ENCODE measurements at places on chromosomes 1 and 21.

DNA sequence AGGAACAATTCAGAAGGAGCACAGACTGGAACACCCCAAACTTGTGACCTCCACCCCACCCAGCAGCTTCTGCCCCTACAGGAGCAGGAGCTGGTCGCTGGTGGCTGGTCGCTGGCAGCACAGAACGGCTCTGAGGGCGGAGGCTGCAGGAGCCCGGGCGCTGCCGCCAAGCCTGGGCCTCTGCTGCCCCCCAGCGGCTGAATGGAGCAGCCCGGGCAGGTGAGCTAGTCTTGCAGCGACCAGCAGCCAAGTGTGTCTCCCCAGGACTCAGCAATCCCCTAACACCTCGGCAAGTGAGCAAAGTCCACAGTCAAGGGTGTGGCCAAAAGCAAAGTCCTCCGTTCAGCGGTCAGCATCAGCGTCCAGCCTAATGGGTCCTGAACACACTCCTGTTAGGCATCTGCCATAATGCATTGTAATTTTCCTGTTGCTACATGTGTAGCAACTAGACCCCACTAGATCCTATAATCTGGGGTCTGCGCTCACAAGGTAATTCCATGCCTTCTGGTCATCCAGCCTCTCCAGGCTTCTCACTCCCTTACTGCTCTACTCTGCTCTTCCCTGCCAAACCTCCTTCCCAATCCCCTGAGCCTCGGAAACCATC lies 12.1 kb upstream of the GJB5 start:
- peak; percentile 63 for DNase-seq

- DNase-seq: no peak
These were observed 26.1 kb upstream of the ZNF697 start for GRCh38 chr1:119674111-119674526.

DNA sequence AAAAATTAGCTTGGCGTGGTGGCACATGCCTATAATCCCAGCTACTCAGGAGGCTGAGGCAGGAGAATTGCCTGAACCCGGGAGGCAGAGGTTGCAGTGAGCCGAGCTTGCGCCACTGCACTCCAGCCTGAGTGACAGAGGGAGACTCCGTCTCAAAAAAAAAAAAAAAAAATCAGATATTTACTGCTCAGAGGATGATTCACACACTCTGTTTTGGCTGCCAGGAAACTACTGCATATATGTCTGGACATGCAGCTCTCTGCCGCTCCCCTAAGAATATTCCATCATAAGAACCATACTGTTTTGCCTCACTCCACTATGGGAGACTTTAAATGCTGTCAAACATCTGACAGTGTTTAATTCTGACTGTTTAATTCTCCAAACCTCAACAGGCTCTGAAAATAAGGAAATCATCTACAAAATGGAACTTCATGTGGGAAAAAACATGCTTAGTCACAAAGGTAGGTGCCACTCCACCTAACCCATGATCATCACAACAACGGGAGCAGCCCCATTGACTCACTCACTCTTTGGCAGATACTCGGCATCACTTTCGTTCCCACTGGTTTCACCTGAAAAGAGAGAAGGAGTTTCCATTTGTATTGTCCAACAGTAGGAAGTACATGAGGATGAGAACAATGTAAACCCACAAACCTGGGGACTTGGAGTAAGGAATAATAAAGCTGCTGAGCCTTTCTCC lies 29.3 kb upstream of the BCAS2 start:
- DNase-seq: no peak

- DNase-seq: no peak
These were observed 144.6 kb upstream of the TNR start for GRCh38 chr1:175887981-175888428.
